ENCODE measurements at places on chromosomes 3 and 15.

DNA sequence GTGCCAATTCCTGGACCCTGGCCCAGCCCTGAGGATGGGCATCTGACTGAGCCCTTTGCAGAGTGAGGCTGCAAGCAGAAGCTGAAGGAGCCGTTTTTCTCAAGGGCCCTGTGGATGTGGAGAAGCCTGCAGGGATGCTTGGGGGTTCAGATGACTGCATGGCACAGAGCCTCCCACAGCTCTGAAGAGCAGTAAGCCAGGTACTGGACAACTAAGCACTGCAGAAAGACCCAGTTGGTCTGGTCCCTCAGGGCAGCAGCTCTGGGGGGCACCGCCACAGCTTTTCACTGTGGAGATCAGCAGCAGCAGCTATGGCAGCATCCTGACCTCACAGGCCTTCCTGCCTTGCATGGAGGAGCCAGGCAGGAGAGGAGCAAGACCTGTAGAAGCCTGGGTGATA is 67.6 kb downstream of the CRYGS start:
- no peak for DNase-seq

DNA sequence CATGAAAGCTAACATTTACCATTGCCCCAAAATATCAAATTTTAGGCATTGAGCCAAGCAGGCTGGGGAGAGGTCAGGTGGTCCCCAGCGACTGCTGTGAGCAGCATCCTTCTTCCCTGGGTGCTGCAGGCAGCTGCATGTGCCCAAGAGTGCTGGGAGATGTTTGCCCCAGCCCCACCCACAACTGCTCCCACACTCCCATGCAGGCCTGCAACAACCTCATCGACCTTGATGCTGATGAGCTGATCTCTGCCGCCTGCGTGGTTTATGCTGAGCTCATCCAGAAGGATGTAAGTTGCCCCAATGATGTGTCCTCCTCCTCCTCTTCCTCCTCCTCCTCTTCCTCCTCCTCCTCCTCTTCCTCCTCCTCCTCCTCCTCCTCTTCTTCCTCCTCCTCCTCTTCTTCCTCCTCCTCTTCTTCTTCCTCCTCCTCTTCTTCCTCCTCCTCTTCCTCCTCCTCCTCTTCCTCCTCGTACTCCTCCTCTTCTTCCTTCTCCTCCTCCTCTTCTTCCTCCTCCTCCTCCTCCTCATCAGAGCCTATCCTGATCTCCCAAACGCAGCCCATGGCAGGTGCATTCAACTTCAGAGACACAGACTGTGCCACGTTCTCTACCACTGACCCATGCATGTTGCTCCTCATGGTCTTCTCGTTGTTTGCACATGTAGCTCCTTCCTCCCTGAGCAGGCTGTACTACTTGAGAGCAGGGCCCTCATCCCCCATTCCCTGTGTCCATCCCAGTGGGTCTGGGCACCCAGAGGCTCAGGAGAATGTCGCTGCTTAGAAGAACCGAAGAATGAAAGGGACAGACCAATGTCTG is 15.1 kb downstream of the TBC1D21 start:
- no peak for DNase-seq

DNA sequence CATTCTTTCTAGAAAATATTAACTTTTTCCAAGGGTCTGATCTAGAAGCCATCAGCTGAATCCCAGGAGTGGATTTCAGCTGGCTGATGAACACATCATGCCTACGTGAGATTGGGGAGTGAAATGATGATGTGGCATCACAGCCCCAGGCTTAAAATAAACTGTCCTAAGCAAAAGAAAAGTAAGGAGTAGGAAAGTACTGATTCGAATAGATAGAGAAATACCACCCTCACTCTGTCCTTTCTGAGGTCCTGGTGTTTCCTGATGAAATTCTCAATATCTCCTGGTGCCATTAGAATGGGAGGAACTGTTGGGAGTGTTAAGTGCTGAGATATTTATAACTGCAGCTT is 376.8 kb upstream of the SEMA6D start:
- DNase-seq: no peak

- no peak for DNase-seq
Observed at GRCh38 chr15:51374131-51374530, 32.7 kb downstream of the GLDN start.

- no peak for DNase-seq
Observed at GRCh38 chr15:65738649-65739048, 53.4 kb downstream of the DENND4A start.

GRCh38 chr3:88991496-88991895 is 115.9 kb upstream of the EPHA3 start:
- no peak for DNase-seq

DNA sequence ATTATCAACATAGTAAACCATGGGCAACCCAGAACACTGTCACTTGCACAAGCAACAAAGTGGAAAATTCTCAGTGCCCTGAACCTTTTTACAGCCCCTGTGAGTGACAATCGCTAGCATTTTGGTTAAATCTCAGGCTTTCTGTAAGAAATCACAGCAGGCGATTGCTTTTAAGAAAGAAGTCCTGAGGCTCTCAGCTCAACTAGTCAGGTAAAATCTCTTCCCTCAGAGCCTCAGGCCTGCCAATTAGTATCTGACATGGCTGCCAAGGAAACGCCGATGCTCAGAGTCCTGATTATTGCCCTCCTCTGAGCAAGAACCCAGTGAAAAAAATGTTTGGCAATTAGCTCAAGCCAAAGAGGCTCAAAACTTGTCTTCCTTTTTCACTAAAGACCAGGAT is 530.8 kb downstream of the DIPK2A start:
- no peak for DNase-seq

GRCh38 chr3:39780352-39780751 is 29.1 kb upstream of the MYRIP start:
- no peak for DNase-seq

- no peak for DNase-seq
Observed at GRCh38 chr3:54476891-54477290, 354.5 kb downstream of the CACNA2D3 start.

GRCh38 chr3:196918968-196919367 is 23.4 kb downstream of the NCBP2 start:
- DNase-seq: no peak

GRCh38 chr15:75923756-75924155 is 20.1 kb downstream of the FBXO22 start:
- no peak for DNase-seq

- no peak for DNase-seq
Observed at GRCh38 chr3:159501029-159501428, 487.6 kb upstream of the IL12A start.

DNA sequence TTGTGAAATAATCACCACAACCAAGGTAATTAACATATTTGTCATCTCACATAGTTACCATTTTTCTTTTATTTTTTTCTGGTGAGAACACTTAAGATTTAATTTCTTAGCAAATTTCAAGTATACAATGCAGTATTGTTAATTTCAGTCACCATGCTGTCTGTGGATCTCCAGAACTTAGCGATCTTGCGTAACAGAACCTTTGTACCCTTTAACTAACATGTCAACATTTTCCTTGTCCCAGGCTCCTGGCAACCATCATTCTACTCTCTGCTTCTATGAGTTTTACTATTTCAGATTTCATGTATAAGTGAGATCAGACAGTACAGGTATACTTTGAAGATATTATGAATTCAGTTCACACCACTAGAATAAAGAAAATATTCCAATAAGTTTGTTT is 154.4 kb downstream of the KCNAB1 start:
- no peak for DNase-seq

- DNase-seq: no peak
Observed at GRCh38 chr3:21914451-21914850, 163.4 kb upstream of the ZNF385D start.

DNA sequence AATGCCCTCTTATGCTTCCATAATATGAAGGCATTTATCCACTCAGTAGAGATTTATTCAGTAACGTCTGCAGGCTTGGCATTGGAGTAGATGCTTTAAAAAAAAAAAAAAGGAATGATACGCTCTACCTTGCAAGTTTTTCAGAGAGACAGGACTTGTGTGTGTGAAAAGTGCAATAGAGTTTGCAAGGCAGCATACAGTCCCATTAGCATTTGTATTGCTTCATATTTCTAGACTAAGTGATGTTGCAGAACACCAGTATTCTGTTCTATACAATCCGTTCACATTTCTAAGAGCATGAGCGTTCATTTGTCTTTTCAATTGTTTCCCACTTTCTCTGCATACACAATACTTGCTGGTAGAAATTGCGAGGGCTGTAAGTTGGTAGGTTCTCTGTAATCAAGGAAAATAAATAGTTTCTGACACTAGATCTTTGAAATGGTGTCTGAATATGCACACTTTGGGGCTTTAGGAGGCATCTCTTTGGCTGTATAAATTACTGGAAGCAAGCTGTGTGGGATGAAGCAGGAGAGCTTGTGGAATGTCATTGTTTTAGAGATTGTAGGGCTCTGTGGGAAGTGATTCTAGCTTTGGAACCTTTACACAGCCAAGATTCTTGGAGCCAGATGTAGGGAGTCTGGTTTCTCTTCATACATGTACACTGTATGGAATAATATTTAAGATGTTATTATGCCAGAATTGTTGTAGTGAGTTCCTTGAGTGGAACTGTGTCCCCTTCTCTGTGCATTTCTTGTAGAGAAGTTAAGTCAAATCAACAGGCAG is 262.7 kb downstream of the FEZF2 start:
- no peak for DNase-seq

- no peak for DNase-seq
Observed at GRCh38 chr15:61890106-61890505, 170.1 kb downstream of the VPS13C start.

- DNase-seq: no peak
Observed at GRCh38 chr3:46414739-46415138, 7.7 kb downstream of the CCRL2 start.

DNA sequence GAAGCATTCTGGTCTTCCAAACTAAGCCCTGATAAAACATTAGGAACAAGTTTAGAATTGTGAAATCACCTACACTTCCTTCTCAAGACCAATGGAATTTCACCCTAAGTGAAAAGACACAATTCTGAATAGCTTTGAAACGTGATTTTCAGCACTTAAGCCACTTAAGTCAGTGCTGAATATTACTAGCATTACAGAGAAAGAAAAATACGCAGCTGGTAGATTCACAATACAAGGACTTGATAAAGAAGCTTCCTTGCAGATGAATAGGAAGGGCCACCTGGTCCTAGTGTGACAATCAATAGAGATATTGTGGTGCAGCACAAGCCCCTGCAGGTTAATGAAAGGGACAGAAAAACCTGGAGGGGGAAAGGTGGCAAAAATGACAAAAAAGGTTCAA is 353.1 kb upstream of the ALCAM start:
- DNase-seq: no peak

- DNase-seq: no peak
Observed at GRCh38 chr3:115148142-115148790, 1.2 kb upstream of the ZBTB20 start.

GRCh38 chr15:60009124-60009960 is 5.2 kb downstream of the FOXB1 start:
- DNase-seq: no peak

DNA sequence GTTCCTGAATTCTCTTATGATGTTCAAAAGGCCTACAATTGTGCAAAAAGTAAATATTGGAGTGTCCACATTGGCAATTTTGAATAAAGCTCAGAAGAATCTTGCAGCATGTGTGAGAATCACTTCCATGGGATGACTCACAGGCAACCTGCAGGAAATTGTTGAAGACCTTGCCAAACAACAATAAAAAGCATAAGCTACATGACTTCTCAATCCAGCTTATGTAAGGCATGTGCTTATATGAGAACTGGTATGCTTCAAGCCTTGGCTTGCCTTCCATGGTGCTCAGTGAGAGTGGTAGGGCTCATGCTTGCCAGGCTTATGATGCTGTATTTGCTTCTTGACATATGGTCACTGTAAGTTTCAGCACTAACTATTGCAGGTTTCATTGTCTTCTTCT is 18.4 kb upstream of the BCHE start:
- DNase-seq: no peak

DNA sequence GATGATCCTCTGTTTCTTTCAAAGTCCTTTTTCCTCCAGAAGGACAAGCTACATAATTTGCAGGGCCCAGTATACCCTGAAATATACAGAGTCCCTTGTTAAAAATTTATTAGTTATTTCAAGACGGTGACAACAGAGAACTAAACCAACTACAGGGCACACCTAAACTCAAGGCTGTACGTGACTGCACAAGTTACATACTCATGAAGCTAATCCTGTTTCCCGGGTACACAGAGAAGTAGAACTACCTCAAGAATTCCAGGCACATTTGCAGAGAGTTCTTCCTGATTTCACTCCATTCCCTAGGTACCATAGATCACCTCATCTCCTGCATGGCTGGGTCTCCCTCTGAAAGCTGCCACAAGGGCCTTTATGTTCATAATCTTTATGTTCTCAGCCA is 279.4 kb upstream of the ARL6 start:
- DNase-seq: no peak

DNA sequence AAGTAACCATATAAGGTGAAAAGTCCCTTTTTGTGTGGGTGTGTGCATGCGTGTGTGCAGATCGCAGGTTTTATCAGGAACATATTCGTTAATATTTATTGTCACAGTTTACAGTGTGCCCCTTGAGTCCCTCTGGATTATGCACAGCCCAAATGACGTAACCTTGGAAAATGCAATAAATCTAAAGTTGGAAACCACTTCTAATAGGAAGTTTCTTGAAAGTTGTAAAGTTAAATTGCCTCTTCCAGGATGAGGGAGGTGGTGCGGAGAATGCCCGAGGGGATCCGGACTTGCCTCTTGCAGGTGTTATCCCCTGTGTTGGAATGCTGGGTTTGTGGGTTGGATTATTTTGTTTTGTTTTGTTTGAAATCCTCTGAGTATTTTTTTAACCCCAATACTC is 143.3 kb downstream of the CMSS1 start:
- DNase-seq: no peak

DNA sequence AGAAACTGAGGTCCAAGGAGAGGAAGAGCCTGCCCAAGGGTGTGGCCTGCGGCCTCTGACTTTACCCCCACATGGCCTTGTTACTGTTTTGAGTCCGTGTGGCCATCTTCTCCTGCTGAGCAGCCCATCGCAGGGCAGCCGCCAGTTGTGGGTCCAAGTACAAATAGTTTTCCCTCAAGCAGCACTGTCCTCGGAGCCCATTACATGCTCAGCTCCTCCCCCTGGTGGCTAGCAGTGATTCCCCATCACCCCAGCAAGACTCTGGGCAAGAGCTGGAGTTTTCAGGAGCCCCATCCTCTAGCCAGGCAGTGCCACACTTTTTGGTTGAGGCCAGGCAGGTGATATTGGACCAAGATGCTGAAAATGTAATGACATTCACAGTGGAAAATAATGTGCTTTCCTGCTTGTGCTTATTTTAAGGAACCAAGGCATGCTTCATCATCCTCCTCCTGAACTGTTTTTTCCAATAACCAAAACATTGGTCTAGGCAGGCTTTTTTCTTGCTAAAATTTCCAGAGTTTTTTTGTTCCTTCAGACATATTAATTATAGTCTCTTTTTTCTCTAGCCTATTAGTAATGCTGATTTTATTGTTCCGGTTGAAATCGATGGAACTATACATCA is 23.2 kb upstream of the VILL start:
- DNase-seq: no peak

- DNase-seq: no peak
Observed at GRCh38 chr3:175651716-175652115, 792.6 kb downstream of the NAALADL2 start.

GRCh38 chr3:149332771-149333170 is 665 bp downstream of the TM4SF18 start:
- no peak for DNase-seq

All from lower leg skin (tissue), 4 donors.